NCI-H1417 treated with DMSO at 0.1 percent for 48 hours (cell line): ENCODE measurements at places on chromosomes 7 and 10.

- no peak for DNase-seq
These were observed 53.0 kb upstream of the EBF3 start for GRCh38 chr10:130016993-130017630.

DNA sequence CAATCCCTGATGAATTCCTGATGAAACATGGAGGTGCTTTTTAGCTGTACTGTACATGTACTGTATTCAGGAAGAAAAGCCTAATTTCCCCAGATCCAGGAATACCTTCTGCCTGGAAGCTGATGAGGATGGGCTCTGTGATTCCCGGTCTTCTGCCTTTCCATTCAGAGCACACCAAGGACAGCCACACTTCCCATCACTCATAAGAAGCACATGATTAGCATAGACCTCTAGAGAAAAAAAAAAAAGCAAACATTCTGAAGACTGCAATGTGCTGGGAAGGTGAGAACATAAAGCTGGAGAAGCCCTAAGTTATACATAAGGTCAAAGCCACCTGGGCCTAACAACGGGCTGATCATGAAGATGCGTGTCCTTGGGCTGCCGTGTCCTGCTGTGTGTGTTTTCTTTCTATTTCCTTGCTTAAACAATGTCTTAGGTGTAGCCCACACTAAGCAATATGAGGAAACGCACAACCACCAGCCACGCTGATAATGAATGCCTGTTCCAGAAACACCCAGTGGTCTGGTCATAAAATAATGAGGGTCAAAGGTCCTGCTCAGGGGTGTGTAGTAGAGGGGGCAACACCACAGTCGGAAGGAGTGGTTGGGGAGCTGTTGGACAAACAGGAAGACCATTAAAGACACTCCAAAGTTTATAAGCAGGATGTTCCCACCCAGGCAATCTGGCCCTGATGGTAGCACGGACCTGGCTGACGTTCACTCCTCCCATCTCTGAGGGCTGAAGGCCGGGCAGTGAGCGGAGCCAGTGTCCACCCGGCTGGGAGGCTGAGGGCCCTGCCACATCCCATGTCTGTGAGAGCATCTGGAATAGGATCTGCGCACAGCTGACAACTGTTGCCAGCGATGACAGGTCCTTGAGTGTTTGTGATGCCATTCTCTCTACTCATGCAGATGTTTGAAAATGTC, 7.9 kb downstream of the PKD1L1 start:
- no peak for DNase-seq

GRCh38 chr10:91389636-91390512, 20.3 kb upstream of the HECTD2 start:
- DNase-seq: peak; percentile 17

- DNase-seq: no peak
These were observed 319 bp upstream of the MMD2 start for GRCh38 chr7:4959306-4959705.

- DNase-seq: no peak
These were observed 46.0 kb upstream of the HPS1 start for GRCh38 chr10:98492763-98493162.

DNA sequence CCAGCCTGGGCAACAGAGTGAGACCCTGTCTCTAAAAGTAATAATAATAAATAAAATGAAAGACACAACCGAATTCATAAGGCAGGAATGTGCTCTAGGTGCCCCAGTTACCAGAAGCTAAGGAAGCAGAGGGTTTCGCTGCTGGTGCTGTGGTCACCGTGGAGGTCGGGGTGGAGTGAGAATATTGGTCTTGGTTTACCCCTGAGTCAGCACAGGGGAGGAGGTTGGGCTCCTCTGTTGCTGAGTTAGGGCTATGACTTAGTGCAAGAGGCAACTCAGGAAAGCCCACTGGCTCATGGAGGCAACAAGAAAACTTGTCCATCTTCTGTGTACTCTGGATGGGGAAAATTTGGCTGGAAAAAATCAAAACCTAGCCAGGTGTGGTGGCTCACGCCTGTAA, 117.1 kb downstream of the MYL10 start:
- DNase-seq: no peak

DNA sequence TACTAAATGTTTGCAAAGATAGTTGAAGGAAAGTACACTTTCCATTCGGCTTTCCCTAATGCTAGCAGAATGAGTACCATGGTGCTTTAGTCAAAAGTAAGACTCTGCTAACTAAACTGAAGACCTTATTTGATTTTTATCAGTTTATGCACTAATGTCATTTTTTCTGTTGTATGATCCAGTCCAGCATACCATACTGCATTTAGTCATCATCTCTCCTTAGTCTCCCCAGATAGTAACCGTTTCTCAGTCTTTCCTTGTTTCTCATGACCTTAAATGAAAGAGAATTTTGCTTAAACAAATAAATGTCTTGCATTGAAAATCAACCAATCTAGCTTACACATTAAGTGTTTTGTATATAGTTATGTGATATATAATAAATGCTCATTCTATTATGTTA, 529.5 kb upstream of the SEMA3D start:
- no peak for DNase-seq

GRCh38 chr10:1954300-1954699, 217.0 kb upstream of the ADARB2 start:
- DNase-seq: no peak

- DNase-seq: no peak
These were observed 40.4 kb downstream of the HDAC9 start for GRCh38 chr7:18535810-18536415.

DNA sequence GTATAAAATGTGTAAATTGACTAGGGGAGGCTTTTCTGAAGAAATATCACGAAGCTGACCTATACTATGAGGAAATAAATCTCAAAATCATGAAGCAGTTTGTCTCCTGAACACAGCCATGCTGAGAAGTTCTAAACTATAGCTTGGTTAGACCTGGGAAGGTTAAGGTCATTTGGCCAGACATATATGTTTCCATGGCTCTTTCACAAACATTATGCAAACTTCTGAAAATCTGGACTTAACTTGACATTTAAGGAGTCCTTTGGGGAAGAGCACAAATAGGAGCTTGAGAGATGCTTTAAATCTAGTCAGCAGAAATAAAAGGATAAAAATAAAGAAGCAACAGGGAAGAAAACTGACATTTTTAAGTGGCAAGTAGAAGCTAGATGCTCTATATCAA, 115.9 kb upstream of the MEOX2 start:
- no peak for DNase-seq

DNA sequence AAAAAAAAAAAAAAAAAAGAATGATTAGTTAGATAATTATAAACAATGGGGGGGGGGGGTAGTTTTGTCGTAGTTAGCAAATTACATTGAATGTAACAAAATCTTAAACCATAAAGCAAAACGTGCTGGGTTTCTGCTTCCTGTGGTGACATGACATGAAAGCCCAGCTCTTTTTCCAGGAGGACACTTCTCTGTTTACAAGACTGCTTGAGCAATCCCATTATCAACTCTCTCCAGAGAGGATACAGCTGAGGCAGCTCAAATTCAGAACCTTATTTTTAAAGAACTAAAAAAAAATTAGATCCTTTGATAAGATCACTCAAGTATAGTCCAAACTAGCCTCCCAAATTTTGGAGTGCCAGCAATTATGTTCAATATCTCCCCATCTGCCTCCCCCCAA, 58.6 kb downstream of the ADRB1 start:
- DNase-seq: no peak

DNA sequence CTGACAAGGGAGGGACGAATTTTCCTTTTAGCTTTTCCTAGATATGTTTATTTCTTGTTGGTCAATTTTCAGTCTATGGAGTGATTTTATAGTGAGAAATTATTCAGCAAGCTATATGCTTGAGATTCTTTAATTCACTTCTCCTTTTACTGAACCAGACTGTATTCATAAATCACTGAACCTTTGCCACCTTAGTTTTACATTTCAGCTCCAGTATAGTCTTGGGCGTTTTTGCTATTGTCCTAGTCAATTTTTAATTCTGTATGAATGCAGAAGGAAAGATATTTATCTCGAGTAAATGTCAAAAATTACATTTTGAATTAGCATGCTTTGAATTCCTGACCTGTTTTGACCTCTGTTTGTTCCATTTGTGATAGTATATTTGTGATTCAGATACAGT, 468.9 kb downstream of the IPMK start:
- no peak for DNase-seq

DNA sequence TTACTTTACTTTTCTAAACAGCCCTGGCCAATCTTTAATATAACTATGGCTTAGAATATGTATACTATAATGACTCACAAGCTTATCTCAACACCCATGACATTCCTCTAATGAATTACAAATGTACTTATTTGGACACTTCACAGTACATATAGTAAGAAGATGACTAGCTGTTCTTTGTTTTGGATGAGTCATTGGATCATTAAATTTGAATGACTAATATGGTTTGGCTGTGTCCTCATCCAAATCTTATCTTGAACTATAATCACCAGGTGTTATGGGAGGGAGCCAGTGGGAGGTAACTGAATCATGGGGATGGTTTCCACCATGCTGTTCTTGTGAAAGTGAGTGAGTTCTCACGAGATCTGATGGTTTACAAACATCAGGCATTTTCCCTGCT, 807.5 kb upstream of the SORCS1 start:
- DNase-seq: no peak

- DNase-seq: no peak
These were observed 495.2 kb downstream of the DNAJB6 start for GRCh38 chr7:157832006-157832405.

GRCh38 chr7:124155432-124156022, 122.7 kb upstream of the TMEM229A start:
- peak; percentile 34 for DNase-seq

GRCh38 chr7:102845346-102845745, 67.5 kb upstream of the LRRC17 start:
- DNase-seq: no peak

- no peak for DNase-seq
These were observed 216.2 kb upstream of the PRKCQ start for GRCh38 chr10:6796231-6796630.

- no peak for DNase-seq
These were observed 611 bp upstream of the COPS6 start for GRCh38 chr7:100088095-100088620.

DNA sequence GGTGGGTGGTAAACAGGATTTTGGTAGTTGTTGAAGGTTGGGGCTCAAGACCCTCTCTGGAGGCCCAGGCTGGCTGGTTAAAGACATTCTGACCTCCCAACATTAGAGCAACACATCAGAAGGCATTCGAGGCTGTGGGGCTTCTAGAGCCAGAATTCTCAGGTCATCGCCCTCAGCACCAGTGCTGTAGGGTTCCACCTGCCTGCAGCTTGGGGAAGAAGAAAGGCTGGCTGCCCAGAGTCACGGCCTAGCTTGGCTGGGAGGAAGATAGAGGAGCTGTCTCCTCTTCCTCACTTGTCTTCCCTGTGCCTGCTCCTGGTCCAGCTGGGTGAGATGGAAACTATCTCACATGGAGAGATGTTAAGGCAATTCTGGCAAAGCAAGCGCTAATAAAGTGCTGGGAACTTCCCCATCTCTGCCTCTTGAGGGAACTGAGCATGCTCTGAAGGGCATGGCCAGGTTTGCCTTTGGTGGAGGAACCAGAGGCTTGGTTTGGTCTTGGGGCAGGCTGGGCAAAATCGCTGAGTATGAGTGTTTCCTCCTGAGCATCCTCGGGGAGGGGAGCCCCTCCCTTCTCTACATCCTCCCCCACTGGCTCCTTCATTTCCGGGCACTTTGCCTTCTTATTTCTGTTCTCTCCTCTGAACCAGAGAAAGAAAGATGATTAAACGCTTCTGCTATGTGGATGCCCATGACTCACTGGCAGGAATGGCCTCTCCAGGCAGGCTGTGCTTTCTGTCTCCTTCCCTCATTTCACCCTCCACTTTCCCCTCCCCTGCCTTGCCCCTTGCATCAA, 509.0 kb upstream of the PODXL start:
- DNase-seq: no peak

- no peak for DNase-seq
These were observed 66.1 kb downstream of the MCMBP start for GRCh38 chr10:119806334-119807130.
